ENCODE measurements at places on chromosomes 2 and 18. TPM values are rescaled to one million over a fixed set of nuclear protein-coding genes. Genes with fewer than 3 reads are reported as not detected.

Gene RSAD2
- total RNA-seq: not detected

Gene IL1RL2
- not detected for total RNA-seq

Gene TUBA3E
- 0.13 TPM for total RNA-seq

Gene PROKR1
- 1.5 TPM for total RNA-seq

Gene CEP192
- total RNA-seq: 23.5 TPM

Gene DRC1
- total RNA-seq: not detected

Gene ICOS
- total RNA-seq: not detected

All from H9 (cell line).